Stimulated activated CD4-positive, alpha-beta T cell treated with anti-CD3 and anti-CD28 coated beads, Interleukin-1b, Interleukin-23, amount 100 ng/mL, for 1 hour (primary cell): ENCODE measurements at places on chromosomes 1 and 21.

GRCh38 chr1:205028924-205029323 lies 14.1 kb upstream of the CNTN2 start:
- no peak for DNase-seq

GRCh38 chr1:230632273-230632873 lies 9.9 kb upstream of the COG2 start:
- DNase-seq: no peak

- no peak for DNase-seq
Measured at GRCh38 chr1:206693592-206693991, 8.9 kb downstream of the MAPKAPK2 start.

DNA sequence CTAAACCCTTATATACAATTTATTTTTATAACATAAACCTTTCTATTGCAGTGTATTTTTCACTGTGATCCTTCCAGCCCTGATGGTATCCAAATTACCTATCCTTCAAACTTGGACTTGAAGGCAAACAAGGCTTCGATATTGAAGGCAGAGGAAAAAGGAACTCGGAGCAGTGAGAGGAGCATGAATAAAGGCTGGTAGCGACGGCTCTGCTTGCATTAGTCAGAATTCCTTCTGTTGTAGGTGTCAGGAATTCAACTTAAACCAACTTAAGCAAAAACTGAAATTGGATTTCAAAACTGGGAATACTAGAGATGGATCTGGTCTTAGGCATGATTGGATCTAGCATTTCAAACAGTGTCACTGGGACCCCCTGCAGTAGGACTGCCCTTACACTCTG lies 17.8 kb upstream of the SSX2IP start:
- no peak for DNase-seq

- no peak for DNase-seq
Measured at GRCh38 chr1:53562291-53562980, 103.2 kb downstream of the DMRTB1 start.

GRCh38 chr1:94526152-94526980 lies 15.2 kb downstream of the F3 start:
- no peak for DNase-seq
